ENCODE measurements at places on chromosomes 5 and 9. TPM values are rescaled to one million over a fixed set of nuclear protein-coding genes. Genes with fewer than 3 reads are reported as not detected.

GRCh38 chr9:29439961-29440360, 1866.7 kb upstream of the C9orf72 start:
- no peak for DNase-seq

NRG2 gene
- 0.39 TPM for total RNA-seq

DNA sequence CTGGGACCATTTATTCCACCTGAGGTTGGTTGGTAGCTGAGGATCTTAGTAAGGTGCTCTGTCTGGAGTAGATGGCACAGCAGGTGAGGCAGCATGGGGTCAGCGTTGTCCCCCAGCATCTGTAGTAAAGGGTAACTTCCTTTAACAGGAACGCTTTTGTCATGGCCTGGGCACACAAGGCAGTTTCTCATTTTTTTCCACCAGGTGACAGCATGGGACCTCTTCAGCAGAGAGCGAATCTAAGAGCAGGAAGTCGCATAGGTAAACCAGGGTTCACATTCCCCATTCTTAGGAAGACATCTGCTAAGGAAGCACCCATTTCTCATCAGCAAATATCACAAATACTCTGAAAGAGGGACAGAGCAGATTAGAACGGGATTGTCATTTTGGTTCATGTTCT, 56.5 kb downstream of the GPR107 start:
- no peak for DNase-seq

GRCh38 chr5:78727786-78728761, 79.5 kb upstream of the LHFPL2 start:
- DNase-seq, result no peak

DNA sequence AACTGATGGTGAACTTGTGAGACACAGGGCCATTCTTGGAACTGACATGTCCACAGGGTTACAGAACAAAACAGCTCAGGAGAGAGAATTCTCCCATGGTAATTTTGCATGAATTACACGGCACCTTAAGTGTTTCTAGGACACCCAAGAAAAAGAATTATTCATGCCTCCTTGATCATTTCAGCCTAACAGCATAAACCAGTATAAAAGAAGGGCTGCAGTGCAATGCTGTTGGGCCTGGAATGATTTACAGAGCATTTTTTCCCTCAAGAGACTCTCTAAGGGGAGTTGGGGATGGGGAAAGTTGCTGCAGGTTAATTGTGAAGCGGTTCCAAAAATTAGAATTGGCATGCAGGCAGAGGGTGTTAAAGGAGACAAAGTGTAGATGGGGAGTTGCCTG, 136.4 kb upstream of the FBXL7 start:
- no peak for DNase-seq

GRCh38 chr5:67305913-67306710, 109.5 kb upstream of the CD180 start:
- no peak for DNase-seq

- no peak for DNase-seq
These were observed 5.7 kb upstream of the DOCK2 start for GRCh38 chr5:169631360-169631759.

- DNase-seq, result no peak
These were observed 317.5 kb downstream of the PIK3R1 start for GRCh38 chr5:68533051-68533450.

DNA sequence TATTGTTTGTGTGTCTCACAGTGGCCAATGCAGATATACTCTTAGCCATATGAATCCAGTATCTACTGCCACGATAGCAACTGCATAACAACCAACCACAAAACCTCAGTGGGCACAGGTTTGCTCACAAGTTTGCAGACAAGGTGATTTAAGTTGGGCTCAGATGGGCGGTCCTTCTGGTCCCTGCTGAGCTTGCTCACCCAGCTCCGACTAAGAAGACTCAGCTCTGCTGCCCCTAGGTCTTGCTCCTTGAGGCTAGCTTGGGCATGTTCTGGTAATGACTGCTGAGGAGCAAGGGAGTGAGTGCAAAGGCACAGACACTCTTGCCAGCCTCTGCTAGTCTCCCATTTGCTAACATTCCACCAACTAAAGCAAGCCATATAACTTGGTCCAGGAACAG, 52.6 kb downstream of the MTX3 start:
- no peak for DNase-seq

- DNase-seq, result no peak
These were observed 29.3 kb downstream of the PLAC8L1 start for GRCh38 chr5:146076028-146076427.

DNA sequence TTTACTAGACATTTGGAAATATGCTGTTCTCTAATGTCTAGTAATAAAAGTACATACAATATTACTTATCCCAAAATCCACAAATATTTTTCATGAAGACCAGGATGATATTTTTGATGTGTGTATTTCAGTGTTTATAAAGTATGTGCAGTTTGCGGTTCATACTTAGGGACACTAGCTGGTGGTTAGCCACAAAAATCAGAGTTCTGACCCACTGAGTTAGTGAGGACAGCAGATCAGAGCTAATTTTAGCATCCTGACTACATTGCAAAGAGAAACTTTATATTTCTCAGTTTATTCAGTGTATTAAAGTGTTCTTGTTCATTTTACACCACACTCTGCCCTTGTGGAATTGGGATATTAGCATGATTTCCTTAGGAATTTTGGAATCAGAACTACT, 655.3 kb downstream of the HTR1A start:
- no peak for DNase-seq

GRM6 gene
- not detected for total RNA-seq

DNA sequence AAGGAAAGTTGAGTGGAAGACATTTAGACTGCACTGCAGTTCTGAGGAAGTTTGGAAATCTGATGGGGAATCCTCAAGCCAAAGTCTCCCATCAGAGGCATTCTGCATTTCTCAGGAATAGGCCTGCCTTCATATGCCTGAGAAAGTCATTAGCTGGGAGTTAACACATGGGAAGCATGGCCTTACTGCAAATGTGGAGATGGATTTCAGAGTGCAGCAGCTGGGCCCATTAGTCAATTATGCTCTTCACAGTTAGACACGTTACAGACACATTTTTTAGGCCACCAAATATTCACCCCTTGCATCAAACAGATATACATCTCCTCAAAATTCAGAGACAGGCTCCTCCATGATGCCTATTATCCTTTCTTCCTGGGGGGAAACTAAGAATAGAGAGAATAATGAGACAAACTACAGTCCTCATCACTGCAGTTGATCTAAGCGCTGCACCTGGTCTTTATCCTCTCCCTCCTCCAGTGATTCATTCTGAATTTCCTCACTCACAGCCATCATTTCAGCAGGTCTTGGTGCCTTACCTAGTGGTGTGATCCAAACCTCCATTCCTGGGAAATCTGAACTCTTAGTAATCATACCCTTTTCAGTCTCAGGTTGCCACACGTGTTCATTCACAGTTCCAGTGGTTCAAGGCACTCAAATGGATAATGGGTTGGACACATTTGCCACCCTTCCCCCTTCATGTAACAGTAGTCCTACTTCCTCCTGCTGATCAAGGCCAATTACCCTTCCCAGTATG, 47.9 kb upstream of the PPP2CA start:
- DNase-seq, result no peak

GRCh38 chr9:81363916-81364480, 325.3 kb downstream of the TLE1 start:
- DNase-seq, result no peak

NEURL1B gene
- 15.2 TPM for total RNA-seq

CD180 gene
- not detected for total RNA-seq

DNA sequence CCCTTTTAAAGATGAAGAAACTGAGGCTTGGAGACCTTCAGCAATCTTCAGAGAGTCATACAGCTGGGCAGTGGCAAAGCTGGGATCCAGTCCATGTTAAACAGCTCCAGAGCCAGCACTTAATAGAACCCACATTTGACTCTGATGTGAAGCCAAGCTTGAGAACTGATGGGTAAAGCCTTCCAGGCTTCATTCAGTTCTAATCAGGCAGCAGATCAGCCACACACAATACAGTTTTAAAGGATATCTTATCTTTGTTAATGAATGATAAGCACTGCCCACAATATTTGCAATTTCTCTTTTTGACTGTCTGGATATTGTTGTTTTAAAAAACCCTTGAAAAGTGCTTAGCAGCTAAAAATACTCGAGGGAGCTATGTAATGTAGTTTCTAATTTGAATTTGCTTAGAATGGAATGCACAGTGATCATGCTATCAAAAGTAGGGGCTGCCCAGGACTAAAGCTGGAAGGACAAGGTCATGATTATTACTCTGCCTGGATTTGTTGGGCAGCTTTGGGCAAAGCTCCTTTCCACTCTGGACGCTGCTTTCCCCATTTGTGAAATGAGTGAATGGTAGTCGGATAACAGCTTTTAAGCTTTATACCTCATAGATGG, 31.3 kb upstream of the HTR4 start:
- DNase-seq, result no peak

ISL1 gene
- total RNA-seq, result not detected

GRCh38 chr5:107541400-107541799, 129.3 kb downstream of the EFNA5 start:
- no peak for DNase-seq

DNA sequence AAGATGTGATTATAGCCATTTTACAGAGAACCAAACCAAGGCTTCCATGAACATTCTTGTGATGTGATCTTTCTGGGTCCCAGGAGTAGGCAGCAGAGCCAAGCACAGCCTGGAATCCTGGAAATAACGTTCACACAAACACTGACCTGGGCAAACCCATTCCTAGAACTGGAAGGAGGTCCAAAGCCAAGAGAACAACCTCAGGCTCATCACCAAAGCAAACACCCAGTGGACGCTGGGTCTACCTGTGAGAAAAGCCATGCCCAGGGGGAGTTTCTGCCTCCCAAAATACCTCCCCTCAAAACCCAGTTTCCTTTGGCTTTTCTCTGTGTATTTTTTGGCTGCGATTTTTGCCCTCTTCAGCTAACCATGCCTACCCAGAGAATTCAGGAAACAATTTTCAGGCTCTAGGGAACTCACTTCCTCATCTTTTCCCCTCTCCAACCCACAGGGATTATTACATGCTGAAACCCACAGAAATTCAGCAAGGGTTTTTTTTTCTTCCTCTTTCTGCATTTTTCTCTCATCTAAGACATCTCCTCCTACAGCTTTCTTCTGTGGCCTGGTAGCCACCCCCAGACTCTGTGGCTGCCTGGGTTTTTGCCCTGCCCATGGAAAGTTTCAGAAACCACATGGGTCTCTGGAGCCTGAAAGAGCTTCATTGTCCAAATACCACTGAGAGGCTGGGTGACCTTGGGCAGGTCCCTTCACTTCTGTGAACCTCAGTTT, 75.0 kb downstream of the TNC start:
- DNase-seq, result no peak

GRCh38 chr5:19701731-19702130, 286.3 kb downstream of the CDH18 start:
- DNase-seq, result no peak

- no peak for DNase-seq
These were observed 984 bp downstream of the STXBP1 start for GRCh38 chr9:127612939-127613582.

DNA sequence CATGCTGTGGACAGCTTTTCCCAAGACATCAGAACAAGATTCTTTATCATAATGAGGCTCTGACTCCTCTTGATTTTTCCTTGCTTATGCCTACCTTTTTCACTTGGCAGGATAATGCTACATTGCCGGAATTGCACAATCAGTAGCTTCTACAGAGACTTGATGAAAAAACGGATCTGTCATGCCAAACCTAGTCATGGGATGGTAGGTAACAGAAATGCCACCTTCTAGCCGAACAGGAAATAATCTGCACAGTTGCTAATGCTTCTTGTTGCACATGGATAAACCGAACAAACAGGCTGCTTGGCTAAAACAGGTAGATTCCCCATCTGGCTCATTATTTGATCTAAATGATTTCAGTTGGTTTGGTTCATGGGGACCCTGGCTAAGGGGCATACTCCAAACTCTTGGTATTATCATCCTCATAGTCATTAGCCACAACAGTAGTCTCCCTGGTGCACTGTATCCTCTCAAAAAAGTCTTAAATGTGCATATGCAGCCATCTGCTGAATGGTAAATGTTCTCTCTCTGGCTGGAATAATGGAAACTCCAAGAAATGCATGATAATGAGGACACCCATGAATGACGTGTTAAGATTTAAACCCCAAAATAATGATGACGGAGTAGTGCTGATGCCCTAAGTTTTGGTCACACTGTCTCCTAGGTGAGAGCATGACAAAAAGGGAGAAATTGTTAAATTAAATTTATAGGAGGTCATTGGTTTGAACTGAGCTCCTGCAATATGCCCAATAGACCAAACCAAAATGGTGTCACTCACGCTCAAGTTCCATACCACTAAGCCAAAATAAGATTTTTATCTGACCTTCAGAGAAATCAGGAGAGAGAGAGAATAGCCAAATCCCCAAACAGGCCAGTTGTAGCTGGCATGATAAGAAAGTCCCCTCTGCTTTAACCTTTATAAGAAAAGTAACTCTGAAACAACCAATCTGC, 47.0 kb downstream of the RAPGEF1 start:
- no peak for DNase-seq

- no peak for DNase-seq
These were observed 4.8 kb upstream of the SLC2A8 start for GRCh38 chr9:127392166-127392565.

DNA sequence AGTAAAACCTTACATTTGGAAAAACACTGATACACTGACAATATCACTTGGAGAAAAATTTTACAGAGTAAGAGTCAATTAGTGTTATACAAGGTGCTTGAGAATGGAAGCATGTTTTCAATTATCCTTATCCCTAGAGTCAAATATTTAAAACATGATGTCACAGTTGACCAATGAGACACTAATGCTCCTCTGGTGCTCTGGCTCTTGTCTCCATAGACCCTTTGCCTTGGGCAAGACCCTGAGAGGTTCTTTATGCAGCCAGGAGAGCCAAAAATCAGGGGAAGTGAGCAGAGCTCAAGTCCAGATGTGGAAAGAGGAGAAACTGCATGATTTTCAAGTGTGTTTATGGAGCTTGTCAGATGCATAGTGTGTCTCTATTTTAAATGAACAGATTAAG, 153.9 kb downstream of the MARCHF11 start:
- no peak for DNase-seq

GRCh38 chr9:89006267-89006666, 15.0 kb downstream of the S1PR3 start:
- no peak for DNase-seq

PCDHGA6 gene
- total RNA-seq, result 6.6 TPM

DNA sequence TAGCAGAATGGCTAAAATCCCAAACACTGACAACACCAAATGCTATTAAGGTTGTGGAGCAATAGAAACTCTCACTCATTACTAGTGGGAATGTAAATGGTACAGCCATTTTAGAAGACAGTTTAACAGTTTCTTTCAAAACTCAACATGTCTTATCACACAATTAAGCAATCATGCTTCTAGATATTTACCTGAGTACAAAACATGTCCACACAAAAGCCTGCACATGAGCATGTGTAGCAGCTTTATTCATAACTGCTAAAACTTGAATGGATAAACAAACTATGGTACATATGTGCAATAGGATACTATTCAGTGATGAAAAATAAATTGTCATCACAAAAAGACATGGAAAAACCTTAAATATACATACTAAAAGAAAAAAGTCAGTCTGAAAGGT, 31.5 kb downstream of the SLC25A46 start:
- no peak for DNase-seq

DNA sequence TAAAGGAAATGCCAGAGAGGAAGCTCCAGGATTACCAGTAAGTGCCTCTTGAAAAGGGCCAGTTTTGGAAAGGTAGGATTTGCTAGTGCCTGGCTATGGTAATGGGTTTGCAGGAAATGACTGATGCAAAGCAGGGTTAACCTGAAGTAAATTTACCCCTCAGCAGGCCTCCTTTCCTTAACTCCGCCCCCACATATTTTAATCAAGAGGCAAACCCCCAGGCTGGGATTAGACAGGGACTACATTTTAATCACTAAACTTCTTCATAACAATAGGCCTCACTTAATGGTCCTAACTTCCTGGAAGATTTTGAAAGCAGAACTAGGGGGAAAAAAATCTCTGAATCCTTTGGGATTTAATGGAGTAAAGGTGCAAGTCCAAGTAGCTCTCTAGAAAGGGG, 10.2 kb upstream of the SLC1A3 start:
- no peak for DNase-seq

All from glomerular endothelial cell (primary cell).